ENCODE measurements at places on chromosomes 12 and 14.

- DNase-seq, result no peak
Observed at GRCh38 chr14:100603341-100604120, 16.3 kb upstream of the BEGAIN start.

- no peak for DNase-seq
Observed at GRCh38 chr12:110046451-110047187, 1.7 kb downstream of the C12orf76 start.

- no peak for DNase-seq
Observed at GRCh38 chr14:58873228-58873953, 235.6 kb downstream of the DACT1 start.

- DNase-seq, result no peak
Observed at GRCh38 chr12:23887055-23887835, 62.2 kb downstream of the SOX5 start.

- no peak for DNase-seq
Observed at GRCh38 chr12:51942501-51943000, 8.9 kb upstream of the ACVR1B start.

DNA sequence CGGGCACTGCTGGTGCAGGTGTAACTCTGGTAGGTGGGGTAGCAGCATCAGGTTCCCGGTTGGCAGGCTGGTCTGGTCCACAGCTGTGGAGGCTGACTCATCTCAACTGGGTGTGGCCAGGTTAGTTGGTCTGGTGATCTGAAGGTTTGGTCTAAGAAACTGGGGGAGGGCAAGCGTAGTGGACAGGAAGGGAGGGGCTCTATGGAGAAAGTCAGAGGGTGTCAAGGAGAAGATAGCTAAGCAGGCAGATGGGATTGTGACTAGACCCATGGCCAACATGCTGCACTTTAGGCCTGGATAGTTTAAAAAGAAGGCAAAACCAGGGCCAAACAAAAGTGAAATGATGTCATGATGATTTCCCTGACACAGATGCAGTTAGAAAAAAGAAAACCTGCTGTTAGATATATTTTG, 7.9 kb downstream of the TRIM9 start:
- no peak for DNase-seq

DNA sequence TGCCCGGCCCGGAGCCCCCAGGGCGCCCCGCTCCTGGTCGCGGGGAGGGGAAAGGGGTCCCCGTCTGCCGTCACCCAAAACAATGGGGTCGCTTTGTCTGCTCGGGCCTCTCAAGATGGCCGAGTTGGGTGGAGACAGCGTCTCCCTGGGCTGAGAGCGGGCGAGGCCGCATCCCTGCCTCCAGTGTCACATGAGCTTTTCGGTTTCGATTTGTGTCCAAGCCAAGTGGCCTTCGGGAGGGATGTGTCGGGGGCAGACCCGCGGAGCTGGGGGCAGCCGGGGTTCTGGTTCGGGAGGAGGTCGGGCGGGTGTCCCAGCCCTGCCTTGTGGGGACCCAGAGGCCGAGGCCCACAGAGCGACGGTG, 790 bp downstream of the DYNC1H1 start:
- peak; percentile 64 for DNase-seq

GRCh38 chr14:20624495-20625070, 16.9 kb downstream of the OR6S1 start:
- peak; percentile 44 for DNase-seq

All from activated naive CD4-positive, alpha-beta T cell treated with Interleukin-2 at 50 U/mL for 16 hours (primary cell).